ENCODE measurements at places on chromosomes 5 and 9.

- no peak for DNase-seq
These were observed 240.6 kb downstream of the ACTL7B start for GRCh38 chr9:108615152-108615551.

DNA sequence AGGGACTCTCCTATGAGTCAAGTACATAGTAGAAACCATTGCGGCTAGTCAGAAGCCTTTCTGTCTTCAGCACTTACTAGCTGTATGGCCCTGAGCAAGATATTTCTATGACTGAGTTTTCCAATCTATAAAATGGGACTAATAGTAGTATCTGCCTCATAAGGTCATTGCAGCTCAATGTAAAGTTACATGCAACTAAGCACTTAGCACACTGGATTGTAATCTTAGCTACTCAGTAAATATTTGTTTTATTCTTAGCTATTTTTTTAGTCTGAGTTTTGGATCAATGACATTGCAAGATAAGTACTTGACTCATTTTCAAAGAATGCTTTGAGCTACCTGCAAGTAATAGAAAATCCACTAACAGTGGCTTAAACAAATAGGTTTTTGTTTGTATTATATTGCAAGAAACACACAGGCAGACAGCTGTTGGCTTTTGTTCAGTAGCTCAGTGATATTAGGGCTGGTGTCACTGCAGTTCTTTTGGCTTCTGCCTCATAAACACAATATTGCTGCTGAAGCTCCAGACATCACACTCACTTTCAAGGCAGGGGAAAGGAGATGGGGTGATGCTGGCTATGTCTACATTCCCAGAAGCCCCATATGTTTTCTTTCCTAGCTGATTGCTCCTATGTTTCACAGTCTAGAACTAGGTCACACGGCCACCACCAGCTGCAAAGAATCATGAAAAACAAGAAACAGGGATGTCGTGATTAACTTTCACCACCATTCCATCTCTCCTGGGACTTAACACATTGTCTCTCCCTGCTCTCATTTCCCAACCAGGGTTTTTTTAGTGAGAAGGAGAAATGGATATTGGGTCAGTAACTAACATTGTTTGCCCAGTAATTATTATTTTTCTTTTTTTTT is 26.9 kb upstream of the FAT2 start:
- no peak for DNase-seq

- peak; percentile 10 for DNase-seq
These were observed 45.6 kb upstream of the RNF130 start for GRCh38 chr5:180117000-180117725.

DNA sequence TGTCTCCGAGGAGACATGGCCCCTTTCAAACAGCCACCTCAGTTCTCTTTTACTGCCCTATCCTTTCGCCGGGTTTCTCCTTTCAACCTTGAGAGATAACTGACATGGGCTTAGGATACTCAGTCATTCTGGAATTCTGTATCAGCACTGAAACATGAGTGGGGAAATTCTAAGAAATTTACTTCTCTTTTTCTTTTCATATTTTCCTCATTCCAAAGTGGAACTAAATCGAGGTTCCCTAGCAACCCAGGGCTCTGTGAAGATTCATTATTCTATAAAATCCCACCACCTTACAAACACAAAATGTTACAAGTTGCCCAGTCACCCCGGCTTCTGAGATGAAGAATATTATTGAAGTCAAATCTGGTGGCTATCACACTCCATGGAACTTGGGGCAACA is 319.2 kb downstream of the ENC1 start:
- no peak for DNase-seq

GRCh38 chr9:133946840-133947486 is 45.2 kb downstream of the VAV2 start:
- no peak for DNase-seq

- no peak for DNase-seq
These were observed 20.1 kb downstream of the GZMK start for GRCh38 chr5:55044175-55044574.

DNA sequence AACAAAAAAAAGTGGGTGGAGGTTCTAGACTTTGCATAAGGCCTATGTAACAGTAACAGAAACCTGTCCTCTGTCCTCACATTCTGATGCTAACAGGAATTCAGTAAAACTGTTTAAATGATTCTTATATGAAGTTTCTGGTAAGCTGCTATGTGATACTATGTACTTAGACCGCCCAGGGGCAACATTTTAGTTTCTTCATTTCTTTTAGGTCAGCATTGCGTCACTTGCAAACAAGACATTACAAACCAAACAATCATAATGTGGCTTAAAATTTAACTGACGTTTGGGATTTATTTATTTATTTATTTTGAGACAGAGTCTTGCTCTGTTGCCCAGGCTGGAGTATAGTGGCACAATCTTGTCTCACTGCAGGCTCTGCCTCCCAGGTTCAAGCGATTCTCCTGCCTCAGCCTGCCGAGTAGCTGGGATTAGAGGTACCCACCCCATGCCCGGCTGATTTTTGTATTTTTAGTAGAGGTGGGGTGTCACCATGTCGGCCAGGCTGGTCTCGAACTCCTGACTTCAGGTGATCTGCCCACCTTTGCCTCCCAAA is 44.3 kb downstream of the TENT4A start:
- DNase-seq, result no peak

- no peak for DNase-seq
These were observed 89.5 kb upstream of the GRIA1 start for GRCh38 chr5:153400931-153401330.
